ENCODE measurements at places on chromosomes 12 and 14.

GRCh38 chr12:96108321-96108720 is 72.9 kb upstream of the LTA4H start:
- no peak for DNase-seq

DNA sequence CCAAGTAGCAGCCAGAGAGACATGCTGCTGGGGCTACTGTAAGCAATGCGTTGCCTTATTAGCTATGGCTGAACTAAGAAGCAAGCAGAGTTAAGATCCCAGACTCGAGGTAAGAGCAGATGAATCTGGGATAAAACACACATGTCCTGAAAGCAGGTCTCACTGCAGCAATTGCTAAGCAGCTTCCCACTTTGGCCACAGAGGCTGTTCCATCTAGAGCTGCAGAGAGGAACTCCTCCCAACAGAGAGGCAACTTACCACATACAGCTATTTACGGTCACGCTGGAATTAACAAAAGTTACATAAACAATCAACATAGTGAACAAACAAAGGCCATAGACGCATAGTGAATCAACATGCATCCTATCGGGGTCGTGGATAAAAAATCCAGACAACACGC is 90.2 kb downstream of the KSR2 start:
- DNase-seq = no peak

GRCh38 chr14:20386276-20386855 is 26.9 kb downstream of the TEP1 start:
- no peak for DNase-seq

- DNase-seq = no peak
Measured at GRCh38 chr12:117966511-117966910, 2.3 kb downstream of the KSR2 start.

GRCh38 chr12:3507361-3507760 is 16.4 kb downstream of the PRMT8 start:
- DNase-seq = no peak

GRCh38 chr14:75341620-75342019 is 63.0 kb downstream of the FOS start:
- no peak for DNase-seq

DNA sequence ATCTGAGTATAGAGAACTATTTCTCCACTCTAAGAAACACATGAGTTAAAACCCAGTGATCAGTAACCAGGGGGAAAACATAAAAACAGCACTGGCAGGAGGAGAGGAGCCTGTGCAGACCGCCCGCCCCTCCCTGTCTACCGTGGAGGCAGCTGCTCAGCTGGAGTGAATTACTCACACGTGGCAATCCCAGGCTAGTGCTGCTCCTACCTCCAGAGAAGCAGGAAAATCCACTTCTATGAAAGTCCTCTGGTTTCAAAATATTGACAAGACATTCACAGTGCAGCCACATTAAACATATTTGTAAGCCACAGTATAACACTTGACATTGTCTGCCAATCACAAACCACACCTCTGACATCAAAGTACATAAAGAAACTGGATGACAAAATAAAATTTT is 16.7 kb downstream of the TMEM132D start:
- no peak for DNase-seq

- DNase-seq = no peak
Measured at GRCh38 chr12:14076538-14076937, 95.1 kb upstream of the GRIN2B start.
